CD4-positive, alpha-beta T cell treated with Interleukin-10 for 1 hour (primary cell): ENCODE measurements at places on chromosomes 1 and 21.

GRCh38 chr1:32014199-32014947 lies 705 bp downstream of the KHDRBS1 start:
- peak; percentile 23 for DNase-seq

DNA sequence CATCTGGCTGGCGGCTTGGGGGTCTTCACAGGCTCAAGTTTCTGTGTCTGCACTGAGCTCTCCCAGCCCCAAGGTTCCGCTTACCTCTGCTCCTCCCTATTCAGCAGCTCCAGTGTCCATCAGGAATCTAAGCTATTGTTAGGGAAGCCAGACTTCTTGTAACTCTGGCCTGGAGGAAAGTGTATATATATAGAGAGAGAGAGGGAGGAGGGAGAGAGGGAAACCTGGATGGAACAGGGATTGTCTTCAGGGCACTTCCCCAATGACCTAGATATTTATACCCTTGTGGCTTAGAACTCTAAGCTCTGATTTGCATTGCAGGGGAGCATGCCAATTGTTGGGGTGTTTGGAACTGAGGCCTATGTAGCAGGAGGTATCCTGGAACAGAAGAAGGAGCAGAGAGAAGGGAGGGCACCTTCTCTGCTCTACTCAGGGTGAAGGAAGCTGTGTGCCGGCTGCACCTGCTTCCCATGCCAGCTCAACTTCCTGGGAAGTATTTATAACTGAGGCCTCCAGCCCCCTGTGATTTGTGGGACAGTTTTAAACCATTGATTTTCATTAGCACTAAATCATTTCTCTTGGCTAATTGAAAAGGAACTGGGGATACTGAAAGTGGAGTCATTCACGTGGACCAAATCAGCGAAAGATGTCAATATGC lies 70.9 kb downstream of the NAV1 start:
- DNase-seq: no peak

- DNase-seq: no peak
Observed at GRCh38 chr1:90973897-90974798, 47.7 kb downstream of the ZNF644 start.

- DNase-seq: no peak
Observed at GRCh38 chr21:44726826-44727225, 15.5 kb upstream of the TSPEAR start.
